ENCODE measurements at places on chromosomes 2 and 18.
A peak's percentile ranks its signal among the peaks of the same experiment; 100 is the strongest.

- DNase-seq, result no peak
Observed at GRCh38 chr2:3505771-3506170, 13.6 kb downstream of the ADI1 start.

DNA sequence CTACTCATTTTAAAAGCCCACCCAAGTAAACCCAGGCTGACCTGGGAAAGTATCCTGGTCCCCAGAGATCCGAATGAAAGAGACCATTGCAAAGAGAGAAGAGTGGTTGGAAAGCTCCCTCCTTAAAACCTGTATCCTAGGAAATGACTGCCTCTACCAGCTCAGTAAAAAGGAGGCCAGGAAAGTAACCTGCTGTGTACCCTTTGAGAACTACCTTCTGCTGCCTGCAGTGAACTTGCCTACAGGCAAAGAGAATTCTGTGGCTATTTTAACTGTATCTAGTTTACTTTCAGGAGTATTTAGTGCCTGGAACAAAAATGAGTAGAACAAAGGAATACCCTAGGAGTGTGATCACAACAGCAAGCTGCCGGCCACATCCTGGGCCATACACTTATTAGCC, 641.7 kb upstream of the NRXN1 start:
- DNase-seq, result no peak

GRCh38 chr2:124778076-124778475, 753.0 kb downstream of the CNTNAP5 start:
- no peak for DNase-seq

GRCh38 chr2:54639609-54640008, 83.9 kb upstream of the EML6 start:
- no peak for DNase-seq

- no peak for DNase-seq
Observed at GRCh38 chr2:187266645-187267044, 181.4 kb downstream of the CALCRL start.

DNA sequence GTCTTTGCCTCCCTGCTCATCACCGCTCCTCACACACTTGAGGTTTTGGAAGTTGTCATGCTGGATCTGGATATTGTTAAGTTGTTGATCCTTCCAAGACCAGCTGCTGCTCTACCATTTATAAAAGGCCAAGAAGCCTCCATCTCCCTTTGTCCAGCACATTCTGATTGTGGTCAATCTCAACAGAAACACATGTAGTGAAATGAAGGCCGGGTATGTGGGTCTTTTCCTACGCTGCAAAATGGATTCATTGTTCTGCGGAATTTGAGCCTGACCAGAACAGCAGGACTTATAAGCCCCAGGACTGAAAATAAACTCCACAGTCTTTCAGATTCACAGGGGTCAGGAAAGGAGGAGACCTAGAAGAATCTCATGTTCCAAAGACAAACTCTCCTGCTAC, 238.4 kb downstream of the CMPK2 start:
- no peak for DNase-seq

DNA sequence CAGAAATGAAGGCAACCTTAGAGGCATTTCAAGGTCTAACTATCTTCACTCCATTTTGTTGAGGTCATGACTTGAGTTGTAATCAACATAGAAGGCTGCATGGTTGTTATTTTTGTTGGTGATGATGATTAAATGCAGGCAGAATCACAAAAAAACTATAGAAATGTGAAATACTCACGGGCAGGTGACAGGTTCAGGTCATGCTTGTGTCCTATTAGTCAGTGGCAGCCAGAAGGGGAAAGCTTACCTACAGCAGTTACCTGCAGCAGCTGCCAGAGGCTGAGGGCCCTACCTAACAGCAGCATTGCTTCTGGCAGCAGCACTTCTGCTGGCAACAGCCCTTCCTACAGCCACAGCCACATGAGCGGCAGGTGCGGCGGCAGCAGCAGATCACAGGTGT, 394 bp downstream of the SCYGR3 start:
- DNase-seq, result no peak

DNA sequence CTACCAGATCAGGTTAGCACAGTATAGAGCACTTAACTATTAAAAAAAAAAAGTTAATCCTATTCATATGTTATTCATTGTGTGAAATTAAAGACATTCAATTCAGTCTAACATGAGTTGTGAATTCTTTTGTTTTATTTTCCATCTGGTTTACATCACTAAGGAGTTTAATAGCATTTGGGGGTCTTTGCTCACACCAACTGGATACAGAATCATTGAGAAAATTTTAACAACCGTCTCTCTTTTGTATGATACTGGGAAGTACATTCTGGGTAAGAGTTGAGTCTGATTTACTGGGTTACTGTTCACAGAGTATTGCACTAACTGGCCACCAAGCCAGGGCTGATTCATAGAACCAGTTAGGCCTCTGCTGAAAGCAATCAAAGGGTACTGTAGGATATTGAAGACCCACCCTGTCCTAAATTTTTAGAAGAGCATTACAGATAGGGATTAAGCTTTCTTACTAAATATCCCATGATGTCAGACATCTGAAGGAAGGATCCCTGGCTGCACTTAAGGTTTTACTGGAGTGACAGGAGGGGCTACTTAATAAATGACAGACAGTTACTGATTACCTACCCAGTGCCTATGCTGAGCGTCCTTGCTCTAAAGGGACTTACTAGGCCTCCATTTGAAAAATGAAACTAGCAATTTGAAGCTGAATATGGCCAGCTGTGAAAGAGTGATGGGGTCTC, 387.9 kb downstream of the SETBP1 start:
- no peak for DNase-seq

- DNase-seq, result no peak
Observed at GRCh38 chr2:219142329-219142728, 18.3 kb downstream of the NHEJ1 start.

- DNase-seq, result no peak
Observed at GRCh38 chr2:205212357-205212756, 469.9 kb upstream of the NRP2 start.

DNA sequence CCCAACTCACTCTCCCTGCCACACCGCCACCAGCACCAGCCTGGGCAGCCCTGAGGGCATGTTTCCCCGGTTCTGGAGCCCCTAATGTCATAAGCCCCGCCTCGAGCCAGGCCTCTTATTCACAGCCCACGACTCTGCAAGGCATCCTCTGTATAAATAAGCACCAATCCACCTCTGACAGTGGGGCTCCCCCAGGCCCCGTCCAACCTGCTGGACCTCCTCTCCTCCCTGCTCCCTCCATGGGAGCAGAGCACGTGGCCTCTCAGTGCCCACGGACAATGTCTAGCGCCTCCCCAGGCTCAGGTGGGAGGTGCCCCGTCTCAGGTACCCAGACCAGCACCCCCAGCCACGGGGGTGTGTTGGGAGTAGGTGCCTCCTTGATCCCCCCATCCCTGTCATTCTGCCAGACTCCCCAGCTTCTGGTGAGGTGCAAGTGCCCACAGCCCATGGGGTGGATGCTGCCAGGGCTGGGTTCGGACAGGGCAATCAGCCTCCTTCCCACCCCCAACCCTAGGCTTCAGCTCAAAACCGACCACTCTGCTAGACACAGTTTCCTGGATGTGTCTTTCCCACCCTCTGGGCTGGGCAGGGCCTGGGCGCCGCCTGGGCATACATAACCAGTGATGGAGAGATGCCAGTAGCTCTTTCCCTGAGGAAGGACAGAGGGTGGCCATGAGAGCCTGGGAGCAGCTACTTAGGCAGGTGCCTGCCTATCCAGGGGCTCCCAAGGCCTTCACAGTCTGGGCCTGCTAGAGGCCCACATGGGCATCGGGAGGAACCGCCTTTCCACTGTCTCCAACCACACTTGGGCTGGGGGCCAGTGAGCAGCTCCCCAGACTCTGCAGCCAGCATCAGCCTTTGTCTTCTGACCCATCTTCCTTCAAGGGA, 1.6 kb upstream of the ADRA2B start:
- DNase-seq, result no peak

- no peak for DNase-seq
Observed at GRCh38 chr2:77552956-77553355, 30.8 kb upstream of the LRRTM4 start.

- DNase-seq, result no peak
Observed at GRCh38 chr2:3349211-3349693, 28.4 kb downstream of the EIPR1 start.

DNA sequence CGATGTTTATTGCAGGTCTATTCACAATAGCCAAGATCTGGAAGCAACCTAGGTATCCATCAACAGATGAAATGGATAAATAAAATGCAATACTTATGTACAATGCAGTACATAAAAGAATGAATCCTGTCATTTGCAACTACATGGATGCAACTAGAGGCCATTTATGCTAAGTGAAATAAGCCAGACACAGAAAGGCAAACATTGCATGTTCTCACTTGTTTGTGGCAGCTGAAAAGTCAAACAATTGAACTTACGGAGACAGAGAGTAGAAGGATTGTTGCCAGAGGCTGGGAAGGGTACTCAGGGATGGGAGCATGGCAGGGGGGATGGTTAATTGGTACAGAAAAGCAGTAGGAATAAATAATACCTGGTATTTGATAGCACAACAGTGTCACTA, 563.9 kb downstream of the TMX3 start:
- no peak for DNase-seq

DNA sequence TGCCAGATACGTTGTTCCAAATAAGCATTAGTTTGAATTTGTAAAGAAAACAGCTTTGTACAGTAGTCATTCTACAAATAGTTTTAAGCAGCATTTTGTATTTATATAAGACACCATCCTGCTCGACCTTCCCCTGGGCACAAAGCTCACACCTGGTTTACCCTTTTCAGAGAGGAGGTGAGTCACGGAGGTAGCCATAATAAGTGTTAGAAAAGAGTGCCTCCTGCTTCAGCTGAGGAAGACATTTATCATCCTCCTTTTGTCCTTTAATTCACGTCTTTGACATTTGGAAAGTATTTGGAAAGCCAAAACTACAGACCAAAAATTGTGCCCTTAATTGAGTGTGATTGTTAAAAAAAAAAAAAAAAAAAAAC, 6.8 kb downstream of the RAB12 start:
- no peak for DNase-seq

- DNase-seq, result no peak
Observed at GRCh38 chr2:128347701-128348539, 29.3 kb upstream of the HS6ST1 start.

DNA sequence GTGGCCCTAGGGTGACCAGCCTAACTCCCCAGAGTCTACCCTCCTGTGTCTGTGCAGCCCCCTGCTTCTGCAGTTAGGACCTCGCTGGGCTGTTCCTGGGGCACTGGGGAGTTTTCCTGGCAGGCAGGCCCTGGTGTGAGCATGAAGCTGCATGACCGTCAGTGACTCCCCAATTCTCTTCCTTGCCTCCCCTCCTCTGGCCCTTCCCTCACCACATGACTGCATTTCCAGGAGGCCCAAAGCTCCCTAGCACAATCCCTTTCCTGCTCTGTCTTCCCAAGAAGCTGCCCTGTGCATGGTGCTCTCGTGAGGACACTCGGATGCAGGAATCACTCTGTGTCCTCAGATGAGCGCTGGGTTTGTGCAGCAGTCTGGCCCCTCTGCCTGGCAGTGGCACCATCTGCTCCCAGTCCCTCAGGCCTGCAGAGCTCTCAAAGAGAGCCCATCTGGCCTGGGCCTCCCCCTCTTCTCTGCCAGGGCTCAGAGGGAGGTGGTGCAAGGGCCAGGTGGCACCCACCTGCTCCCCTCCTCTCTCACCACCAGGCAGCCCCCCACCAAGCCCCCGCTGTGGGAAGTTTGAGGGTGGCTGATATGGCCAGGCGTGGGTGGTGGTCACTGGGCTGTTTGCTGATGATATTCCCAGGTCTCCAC, 125.6 kb upstream of the HS6ST1 start:
- no peak for DNase-seq

DNA sequence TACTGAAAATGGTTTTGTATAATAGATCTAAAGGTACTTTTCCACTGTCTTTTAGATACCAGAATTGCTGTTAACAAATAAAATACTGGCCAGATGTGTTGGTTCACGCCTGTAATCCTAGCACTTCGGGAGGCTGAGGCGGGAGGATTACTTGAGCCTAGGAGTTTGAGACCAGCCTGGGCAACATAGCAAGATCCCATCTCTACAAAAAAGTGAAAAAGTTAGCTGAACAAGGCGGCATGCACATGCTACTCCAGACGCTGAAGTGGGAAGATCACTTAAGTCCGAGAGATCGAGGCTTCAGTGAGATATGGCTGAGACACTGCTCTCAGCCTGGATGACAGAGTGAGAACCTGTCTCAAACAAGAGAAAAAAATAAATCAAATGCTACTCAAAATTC, 2.8 kb downstream of the HNMT start:
- DNase-seq, result no peak

- peak; percentile 55 for DNase-seq
Observed at GRCh38 chr2:26039603-26040323, 5.9 kb downstream of the RAB10 start.

DNA sequence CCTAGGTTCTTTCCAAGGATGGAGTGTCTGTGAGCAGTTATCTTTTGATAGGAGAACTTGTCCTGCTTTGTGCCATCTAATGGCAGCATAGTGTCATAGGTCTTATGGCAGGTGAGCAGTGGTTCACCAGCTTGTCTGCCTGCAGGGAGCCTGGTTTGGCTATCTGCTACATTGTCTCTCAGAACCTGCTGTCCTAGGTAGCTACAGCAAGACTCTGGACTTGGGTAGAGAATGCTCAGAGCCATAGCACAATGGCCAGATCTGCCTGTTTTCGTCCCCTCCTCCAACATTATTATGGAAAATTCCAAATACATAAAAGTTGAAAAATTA, 28.3 kb downstream of the AGFG1 start:
- DNase-seq, result no peak

DNA sequence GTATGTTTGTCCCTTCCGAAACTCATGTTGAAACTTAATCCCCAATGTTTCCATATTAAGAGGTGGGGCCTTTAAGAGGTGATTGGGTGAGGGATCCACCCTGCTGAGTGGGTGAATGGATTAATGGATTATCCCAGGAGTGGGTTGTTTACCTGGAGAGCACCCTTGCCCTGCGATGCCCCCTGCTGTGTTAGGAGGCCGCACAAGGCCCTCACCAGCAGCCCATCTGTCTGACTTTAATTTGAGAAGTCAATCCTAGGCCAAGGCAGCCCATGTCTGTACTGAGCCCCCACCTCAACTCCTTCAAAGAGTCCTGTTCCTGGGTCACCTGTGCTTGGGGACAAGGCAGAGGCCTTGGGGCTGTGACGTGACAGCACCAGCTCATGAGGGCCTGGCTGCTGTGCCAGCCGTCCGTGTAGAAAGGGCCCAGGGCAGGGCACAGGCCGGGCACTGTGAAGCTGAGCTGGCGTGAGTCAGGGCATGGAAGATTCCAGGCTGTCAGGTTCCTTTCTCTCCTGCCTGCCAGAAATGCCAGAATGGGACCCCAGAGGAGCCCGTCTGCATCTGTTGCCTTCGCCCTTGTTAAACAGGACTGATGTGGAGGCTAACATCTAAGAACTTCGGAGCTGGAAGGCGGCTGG, 21.3 kb upstream of the TAF1B start:
- no peak for DNase-seq

GRCh38 chr2:70133491-70134322, 46.4 kb downstream of the PCBP1 start:
- no peak for DNase-seq

- no peak for DNase-seq
Observed at GRCh38 chr18:75439348-75439747, 11.8 kb upstream of the SMIM21 start.

- DNase-seq, result no peak
Observed at GRCh38 chr2:172749388-172749787, 13.7 kb downstream of the RAPGEF4 start.

- peak; percentile 65 for DNase-seq
Observed at GRCh38 chr2:216777637-216778273, 82.1 kb downstream of the TNP1 start.

- DNase-seq, result no peak
Observed at GRCh38 chr18:11407940-11408339, 201.5 kb upstream of the SLC35G4 start.

GRCh38 chr2:241003830-241004564, 5.6 kb downstream of the SNED1 start:
- DNase-seq, result no peak

All from hematopoietic multipotent progenitor cell treated with erythropoietin and hydrocortisone succinate and interleukin-3 and kit ligand, for 17 days (in vitro differentiated cells).